ENCODE measurements at places on chromosomes 5 and 9.
A peak's percentile ranks its signal among the peaks of the same experiment; 100 is the strongest.

DNA sequence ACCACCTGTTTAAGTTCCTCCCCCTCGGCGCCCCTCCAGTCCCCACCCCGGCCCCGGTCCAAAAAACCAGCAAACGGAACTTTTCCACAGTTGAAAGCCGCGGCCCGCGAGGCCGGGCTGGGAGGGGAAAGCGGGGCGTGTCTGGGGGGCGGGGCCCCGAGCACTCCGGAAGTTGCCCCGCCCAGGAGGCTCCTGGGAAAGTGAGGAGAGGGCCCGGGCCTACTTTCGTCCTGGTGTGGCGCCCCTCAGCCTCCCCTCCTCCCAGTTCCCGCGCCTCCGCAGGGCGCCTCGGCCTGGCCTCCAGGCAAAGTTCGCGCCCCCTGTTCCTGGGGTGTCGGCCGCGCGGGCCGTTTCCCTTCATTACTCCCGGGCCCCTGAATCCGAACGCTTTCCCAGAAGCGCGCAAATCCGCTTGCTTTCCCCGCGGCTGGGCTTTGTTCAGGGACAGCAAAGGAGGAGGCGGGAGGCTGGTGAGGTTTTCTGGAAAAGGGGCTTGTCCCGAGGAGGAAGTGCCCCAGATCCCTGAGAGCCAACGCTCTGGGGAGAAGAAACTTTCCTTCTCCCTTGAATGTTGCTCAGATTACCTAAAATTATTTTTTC, 4.5 kb upstream of the DMRT3 start:
- DNase-seq, result no peak

GRCh38 chr9:116928884-116929283, 241.8 kb downstream of the TRIM32 start:
- no peak for DNase-seq

- no peak for DNase-seq
These were observed 124.9 kb upstream of the RPS23 start for GRCh38 chr5:82403026-82403425.

GRCh38 chr9:82234160-82234943, 245.8 kb downstream of the SPATA31D1 start:
- DNase-seq, result no peak

DNA sequence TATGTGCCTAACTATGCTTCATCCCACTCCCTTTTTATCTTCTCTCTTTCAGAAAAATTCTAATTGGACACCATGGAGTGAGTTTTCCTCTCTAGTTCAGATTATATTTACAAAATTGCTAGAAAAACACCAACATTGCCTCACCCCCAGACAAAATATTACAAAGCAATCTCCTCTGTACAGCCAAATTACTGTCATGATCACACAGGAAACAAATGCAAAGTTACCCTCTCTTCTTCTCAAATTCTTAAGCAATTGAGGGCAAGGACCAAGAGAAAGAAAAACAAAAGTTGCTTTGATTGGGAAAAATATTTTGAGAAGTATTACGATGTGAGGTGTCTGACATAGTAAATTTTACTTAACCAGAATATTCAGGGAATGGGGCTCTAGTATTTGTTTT, 30.8 kb upstream of the ABCA1 start:
- no peak for DNase-seq

GRCh38 chr9:3954331-3955304, 345.2 kb downstream of the GLIS3 start:
- no peak for DNase-seq

DNA sequence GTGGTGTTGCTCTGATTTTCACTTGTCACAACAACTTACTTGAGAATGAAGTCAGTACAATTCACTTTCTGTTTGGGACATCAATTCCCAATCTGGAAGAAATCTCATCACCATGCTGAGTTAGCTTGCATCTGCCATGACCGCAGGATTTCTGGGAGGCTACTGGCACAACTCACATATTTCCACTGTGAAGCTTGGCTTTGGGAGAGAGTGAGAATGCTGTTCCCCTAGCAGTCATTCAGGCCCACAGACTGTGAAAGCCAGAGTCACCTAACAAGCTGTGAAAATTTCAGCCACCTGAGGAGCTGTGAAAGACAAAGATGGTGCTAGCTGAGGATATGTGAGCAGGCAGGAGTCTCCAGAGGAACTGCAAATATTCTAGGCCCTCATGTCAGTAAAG, 365.2 kb upstream of the TUSC1 start:
- DNase-seq, result no peak

GRCh38 chr9:137312852-137313325, 10.8 kb upstream of the NRARP start:
- no peak for DNase-seq

GRCh38 chr5:177368869-177369644, 11.3 kb downstream of the RGS14 start:
- DNase-seq, result peak; percentile 39

DNA sequence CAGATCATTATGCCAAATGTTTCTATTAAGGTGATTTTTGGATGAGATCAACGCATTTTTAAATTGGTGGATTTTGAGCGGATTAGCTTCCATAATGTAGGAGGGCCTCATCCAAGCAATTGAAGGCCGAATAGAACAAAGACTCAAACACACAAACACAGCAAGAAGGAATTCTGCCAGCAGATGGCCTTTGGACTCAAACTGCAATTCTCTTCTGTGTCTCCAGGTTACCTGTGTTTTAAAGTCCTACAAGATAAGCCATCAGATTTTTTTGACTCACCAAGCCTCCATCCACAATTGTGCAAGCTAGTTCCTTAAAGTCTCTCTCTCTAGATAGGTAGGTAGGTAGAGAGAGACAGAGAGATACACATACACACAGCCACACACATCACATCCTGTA, 25.5 kb downstream of the CDH6 start:
- DNase-seq, result no peak

- DNase-seq, result no peak
These were observed 51.5 kb upstream of the NKD2 start for GRCh38 chr5:956941-957747.

GRCh38 chr5:120084543-120084870, 379.6 kb upstream of the PRR16 start:
- DNase-seq, result no peak

DNA sequence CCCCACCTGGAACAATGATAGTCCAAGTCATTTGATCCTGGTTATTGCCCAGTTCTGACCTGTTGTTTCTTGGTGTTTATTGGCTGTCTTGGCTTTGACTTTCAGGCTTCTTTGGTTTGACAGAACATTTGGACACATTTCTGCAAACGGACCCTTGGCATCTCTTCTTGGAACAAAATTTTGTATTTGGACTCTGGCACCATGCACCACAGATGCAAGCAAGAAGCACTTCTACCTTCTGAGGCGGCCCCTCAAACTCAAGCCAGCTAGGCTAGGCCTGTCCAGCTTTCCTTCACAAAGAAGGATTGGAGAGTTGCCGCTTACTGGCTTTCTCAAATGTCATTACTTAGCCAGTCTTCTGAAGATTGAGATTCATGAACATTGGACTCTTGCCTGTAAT, 23.1 kb upstream of the FGF10 start:
- DNase-seq, result no peak

DNA sequence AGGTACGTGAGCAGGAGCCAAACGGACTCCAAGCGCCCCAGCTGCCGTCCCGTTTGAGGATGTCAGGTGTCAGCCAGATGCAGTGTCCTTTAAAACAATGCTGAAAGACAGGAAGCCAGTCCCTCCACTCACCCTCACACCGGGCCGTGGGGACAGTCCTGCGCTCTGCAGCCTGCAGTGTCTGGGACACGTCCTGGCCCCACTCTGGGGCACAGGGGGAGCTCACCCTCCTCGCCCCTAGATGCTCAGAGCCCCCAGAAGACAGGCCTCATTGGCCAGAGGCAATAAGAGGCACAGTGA, 79.7 kb downstream of the ZNF354C start:
- DNase-seq, result no peak

GRCh38 chr5:138064526-138064925, 19.3 kb upstream of the WNT8A start:
- no peak for DNase-seq

DNA sequence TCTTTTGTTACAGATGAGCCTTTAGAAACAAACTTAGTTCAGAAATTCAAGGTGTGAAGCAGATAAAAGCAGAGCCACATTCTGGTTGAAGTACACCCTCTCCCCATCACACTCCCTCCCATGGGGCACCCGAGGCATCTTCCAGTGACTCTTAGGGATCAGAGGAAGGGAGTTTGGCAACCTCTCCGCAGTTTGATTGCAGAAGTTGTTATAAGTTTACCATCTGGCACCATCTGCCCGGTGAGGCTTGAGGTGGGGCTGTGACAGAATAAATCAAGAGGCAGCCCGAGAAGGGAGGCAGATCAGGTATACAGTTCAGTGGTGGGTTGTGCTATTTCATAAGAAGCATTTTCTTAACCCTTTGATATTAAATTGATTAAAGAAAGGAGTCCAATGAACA, 458.6 kb upstream of the CLINT1 start:
- no peak for DNase-seq

DNA sequence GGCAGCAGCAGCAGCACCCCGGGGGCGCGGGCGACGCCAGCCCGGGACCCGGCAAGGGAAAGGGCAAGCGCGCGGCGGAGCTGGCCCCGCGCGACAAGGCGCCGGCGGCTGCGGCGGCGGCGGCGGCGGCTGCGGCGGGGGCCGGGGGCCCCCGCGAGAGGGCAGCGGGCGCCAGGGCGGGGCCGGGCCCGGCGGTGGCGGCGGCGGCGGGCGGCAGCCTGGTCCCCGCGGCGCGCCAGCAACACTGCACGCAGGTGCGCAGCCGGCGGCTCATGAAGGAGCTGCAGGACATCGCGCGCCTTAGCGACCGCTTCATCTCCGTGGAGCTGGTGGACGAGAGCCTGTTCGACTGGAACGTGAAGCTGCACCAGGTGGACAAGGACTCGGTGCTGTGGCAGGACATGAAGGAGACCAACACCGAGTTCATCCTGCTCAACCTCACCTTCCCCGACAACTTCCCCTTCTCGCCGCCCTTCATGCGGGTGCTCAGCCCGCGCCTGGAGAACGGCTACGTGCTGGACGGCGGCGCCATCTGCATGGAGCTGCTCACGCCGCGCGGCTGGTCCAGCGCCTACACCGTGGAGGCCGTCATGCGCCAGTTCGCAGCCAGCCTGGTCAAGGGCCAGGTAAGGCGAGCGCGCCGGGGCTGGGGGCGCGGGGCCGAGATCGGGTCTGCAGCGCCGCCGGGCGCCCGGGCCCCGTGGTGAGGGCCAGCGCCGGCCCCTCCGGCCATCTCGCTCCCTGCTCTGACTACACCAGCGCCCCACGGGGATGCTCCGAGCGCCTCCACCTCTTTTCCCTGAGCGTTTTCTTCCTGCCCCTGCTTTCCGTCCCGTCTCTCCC, at the start of gene UBE2QL1:
Gene UBE2QL1 (plus strand): TSS at position 238 of the 843 bp plus-strand sequence. CDS start 35 bp downstream, at position 273.
- no peak for DNase-seq

GRCh38 chr5:131389096-131389868, 125.4 kb downstream of the CDC42SE2 start:
- no peak for DNase-seq

GRCh38 chr5:18216016-18216415, 581.8 kb downstream of the TAF11L14 start:
- no peak for DNase-seq

DNA sequence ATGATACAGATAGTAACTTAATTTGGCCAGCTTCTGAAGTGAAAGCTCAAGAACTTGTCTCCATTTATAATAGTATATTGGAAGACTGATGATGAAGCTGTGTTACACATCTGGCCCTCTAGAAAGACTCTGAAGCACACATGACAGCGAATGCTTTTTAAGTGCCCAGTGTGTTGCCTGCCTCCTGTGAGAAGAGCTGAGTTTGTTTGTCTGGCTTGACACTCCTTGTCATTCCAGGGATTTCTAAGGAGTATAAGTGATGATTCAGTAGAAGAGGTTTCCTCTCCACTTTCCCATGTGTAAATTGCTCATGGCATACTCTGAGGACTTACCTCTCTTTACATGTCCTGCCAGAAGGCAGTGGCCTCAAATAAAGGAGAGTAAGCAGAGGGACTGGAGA, 30.4 kb upstream of the LRRTM2 start:
- no peak for DNase-seq

GRCh38 chr9:81690251-81690851, 1.0 kb upstream of the TLE1 start:
- DNase-seq, result no peak

DNA sequence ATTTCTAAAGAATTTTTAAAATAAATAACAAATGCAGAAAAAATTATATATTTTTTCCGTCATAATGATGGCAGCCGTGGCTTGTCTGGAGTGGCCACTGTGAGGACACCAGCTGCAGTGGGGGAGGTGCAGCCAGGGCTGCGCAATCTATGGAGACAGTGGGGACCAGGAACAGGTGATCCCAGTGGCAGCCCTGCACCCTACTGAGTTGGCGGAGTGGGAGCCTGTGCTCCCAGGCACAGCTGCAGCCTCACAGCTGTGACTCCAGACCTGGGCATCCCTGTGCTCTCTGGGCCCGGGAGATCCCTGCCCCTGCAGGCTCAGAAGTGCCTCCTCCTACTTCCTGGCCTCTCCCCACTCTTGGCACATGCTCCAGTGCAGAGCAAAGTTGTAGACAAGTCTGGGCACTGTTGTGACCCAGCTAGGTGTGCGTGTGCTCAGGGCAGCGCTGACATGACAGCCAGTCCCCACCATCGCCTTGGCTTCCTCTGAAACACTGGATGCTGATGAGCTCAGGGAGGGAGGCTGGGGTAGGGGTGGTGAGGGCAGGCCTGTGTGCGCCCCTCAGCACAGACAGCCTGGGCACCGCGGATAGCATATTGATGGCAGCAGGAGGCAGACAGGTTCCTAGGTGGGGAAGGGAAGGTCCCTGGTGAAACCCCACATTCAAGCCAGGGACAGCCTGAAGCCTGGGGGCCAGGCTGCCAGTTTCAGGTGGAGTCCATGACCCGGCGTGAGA, 96.0 kb upstream of the PRR16 start:
- no peak for DNase-seq

DNA sequence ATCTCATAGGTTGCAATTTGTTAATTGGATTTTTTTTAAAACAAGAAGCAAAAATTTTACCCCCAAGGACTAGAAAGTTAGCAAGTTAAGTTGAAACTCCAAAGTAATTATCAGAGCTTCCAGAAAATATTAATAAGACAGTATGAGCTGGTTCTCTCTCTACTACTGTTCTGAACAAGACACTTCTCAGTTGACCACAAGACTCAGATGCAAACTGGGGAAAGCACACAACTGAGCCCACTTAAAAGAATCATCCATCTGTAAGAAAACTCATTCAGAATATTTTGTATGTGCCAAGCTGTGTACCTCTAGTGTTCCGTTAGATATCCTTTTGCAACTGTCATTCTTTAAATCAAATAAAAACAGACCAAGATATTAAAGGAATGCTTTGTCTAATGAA, 60.0 kb downstream of the MAP1B start:
- DNase-seq, result no peak

- DNase-seq, result no peak
These were observed 370.0 kb downstream of the NDUFS4 start for GRCh38 chr5:53930457-53930856.

- DNase-seq, result no peak
These were observed 586.4 kb downstream of the TAF11L14 start for GRCh38 chr5:18220631-18221030.

GRCh38 chr5:157473383-157474320, 13.6 kb downstream of the NIPAL4 start:
- DNase-seq, result no peak

DNA sequence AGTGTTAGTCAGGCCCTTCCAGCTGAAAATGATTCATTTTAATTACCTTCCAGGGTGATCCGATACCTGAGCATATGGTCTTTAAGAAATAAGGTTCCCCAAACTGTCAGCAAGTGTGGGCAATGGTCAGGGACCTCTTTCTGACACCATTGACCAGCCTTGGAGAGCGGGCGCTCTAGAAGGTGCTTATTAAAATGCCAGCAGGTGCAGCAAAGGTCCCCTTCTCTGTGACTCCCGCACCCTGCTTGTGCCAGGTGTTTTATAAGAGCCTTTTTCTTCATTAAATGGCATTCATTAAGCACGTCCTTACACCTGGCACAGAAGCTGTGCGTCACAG, 85.3 kb downstream of the MVB12B start:
- no peak for DNase-seq
